ENCODE measurements at places on chromosomes 2 and 18. TPM values are rescaled to one million over a fixed set of nuclear protein-coding genes. Genes with fewer than 3 reads are reported as not detected.

- no peak for DNase-seq
Measured at GRCh38 chr2:182090486-182090885, 104.8 kb downstream of the PPP1R1C start.

DNA sequence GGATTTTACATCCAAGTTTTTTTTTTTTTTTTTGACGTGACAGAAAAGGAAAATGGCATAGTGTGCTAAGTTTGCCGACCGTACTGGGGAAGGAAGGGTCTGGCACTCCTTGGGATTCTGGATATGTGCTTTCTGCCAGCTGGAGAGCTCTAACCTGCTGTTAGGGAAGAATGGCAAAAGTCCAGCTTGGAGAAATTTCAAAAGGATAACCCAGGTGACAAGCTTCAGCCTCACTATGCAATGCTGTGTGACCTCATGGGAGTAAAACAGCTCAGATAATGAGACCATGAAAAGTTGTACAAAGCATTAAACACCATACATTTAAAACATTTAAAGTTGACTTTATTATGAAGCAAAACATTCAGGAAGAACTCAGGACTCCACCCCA lies 10.3 kb upstream of the GPR45 start:
- DNase-seq: no peak

GRCh38 chr18:31979714-31980113 lies 36.8 kb upstream of the TRAPPC8 start:
- DNase-seq: no peak

GRCh38 chr2:133369901-133370658 lies 198.2 kb downstream of the NCKAP5 start:
- no peak for DNase-seq

DNA sequence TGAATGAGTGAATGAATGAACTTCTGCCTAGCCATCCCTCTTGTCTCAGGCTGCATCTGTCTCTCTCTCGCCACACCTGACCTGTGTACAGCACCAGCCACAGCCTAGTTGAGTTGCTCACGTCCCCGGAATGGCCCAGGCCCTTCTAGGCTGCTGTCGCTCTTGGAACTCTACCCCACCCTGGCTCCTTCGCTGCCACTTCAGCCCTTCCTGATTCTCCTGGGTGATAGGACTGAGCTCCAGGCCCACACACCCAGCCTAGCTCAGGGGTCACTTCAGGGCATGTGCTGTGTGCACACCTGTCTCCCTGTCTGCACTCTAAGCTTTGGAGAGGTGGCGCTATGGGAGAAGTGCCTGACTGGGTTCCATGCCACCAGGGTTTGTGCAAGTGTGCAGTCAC lies 236.6 kb downstream of the GLI2 start:
- no peak for DNase-seq

Gene ANTXR1
- total RNA-seq: 43.0 TPM

Gene MRO
- 1.3 TPM for total RNA-seq
